Naive thymus-derived CD4-positive, alpha-beta T cell (primary cell): ENCODE measurements at places on chromosomes 2 and 18. TPM values are rescaled to one million over a fixed set of nuclear protein-coding genes. Genes with fewer than 3 reads are reported as not detected.

The TBR1 gene
- not detected for total RNA-seq

The CNTNAP5 gene
- not detected for total RNA-seq

The NT5C1B gene
- not detected for total RNA-seq

The GBX2 gene
- total RNA-seq, result not detected
